CD4-positive, alpha-beta T cell treated with Interferon gamma for 1 hour (primary cell): ENCODE measurements at places on chromosomes 11 and 22.
A peak's percentile ranks its signal among the peaks of the same experiment; 100 is the strongest.

GRCh38 chr22:48850658-48851287 is 976.9 kb downstream of the BRD1 start:
- no peak for DNase-seq

DNA sequence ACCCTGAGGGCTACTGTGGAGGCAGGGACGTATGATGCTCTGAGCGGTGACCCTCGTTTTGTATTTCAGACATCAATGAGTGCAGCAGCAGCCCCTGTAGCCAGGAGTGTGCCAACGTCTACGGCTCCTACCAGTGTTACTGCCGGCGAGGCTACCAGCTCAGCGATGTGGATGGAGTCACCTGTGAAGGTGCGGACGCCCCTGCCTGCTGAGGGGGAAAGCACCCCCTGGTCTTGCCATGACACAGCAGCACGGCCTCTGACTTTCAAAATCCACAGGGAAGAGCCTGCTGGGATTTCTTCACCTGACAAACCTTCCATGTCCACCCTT is 44.3 kb downstream of the FBLN1 start:
- DNase-seq, result no peak

GRCh38 chr11:117520201-117520600 is 192.5 kb downstream of the CEP164 start:
- DNase-seq, result no peak

- DNase-seq, result no peak
Measured at GRCh38 chr11:126419801-126420697, 64.6 kb downstream of the ST3GAL4 start.

- no peak for DNase-seq
Measured at GRCh38 chr11:75705541-75705940, 12.1 kb upstream of the MOGAT2 start.

- no peak for DNase-seq
Measured at GRCh38 chr11:69644962-69645675, 4.2 kb downstream of the CCND1 start.

DNA sequence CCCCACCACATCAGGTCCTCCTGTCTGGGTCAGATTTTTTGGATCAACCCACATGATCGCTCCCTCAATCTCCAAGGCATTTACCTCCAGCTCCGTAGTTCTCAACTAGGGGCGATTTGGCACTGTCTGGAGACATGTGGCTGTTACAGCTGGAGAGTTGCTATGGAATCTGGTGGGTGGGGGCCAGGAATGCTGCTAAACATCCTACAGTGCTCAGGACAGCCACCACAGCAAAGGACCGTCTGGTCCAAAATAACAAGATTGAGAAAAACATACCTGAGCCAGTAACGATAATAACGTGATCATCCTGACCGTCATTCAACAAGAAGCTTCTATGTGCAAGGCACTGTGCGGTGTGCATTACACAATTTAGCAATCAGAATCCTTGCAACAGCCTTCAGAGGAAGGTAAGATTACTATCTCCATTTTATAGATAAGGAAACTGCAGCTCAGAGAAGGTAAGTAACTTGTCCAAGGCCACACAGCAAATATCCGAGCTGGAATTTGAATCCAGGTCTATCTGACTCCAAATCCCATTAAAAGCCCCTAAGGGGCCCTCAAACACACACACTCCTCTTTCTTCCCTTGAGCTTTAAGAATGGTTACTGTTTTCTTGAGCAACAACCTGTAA is 14.3 kb upstream of the CRY2 start:
- no peak for DNase-seq

DNA sequence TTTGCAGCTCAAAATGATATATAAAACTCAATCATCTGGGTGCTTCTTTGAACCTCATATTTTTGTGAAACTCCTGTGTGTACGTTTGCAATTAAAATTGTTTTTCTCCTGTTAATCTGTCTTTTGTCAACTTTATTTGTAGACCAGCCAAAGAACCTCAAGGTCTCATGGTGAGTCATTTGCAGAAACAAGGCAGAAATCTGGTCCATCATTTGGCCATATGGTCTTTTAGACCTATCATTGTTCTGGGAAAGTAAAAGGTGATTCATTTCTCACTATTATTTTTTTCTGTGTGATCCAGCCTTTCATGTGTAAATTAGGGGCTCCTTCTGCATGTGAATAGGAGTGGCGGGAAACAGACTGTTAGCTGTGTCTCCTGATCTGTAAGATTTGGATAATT is 399.1 kb upstream of the DDI1 start:
- no peak for DNase-seq

- peak; percentile 76 for DNase-seq
Measured at GRCh38 chr22:41919357-41920224, 4.7 kb upstream of the SHISA8 start.

- DNase-seq, result no peak
Measured at GRCh38 chr11:18320617-18321016, 1.3 kb downstream of the HPS5 start.

DNA sequence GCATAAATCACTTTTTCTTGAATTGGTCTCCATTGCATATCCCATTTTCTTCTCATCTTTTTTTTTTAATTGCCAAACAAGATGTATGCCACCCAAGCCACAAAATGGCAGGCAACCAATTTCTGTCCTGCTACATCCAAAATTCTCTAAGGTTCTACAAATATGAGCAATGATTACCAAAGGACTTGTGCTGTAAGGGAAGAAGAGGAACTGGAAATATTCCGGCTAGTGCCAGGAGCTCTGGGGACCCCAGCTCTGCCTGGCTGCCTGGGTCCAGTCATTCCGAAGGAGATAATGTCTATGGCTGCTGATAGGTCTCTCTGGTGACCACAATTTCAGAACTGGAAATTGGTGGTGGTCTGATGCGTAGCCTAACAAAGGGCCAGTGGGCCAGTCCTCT is 17.1 kb upstream of the SNX32 start:
- no peak for DNase-seq

GRCh38 chr11:4375431-4376140 is 7.4 kb upstream of the OR52B4 start:
- no peak for DNase-seq

GRCh38 chr11:26580929-26581328 is 8.9 kb upstream of the MUC15 start:
- DNase-seq, result no peak

DNA sequence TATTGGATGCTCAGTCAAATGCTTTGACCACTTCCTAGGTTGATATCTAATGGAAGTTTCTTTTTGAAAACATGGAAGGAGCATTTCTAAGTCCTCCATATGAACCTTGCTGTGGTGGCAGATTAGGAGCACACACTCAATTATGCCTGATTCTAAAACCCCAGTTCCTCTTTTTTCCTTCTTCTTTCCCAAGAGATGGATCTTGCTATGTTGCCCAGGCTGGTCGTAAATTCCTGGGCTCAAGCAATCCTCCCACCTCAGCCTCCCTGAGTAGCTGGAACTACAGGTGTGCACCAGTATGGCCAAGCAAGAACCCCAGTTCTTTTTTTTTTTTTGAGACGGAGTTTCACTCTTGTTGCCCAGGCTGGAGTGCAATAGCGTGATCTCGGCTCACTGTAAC is 3.0 kb downstream of the LYVE1 start:
- DNase-seq, result no peak

- DNase-seq, result no peak
Measured at GRCh38 chr11:10746871-10747270, 4.2 kb upstream of the CTR9 start.

GRCh38 chr11:95545116-95545875 is 244.3 kb downstream of the FAM76B start:
- DNase-seq, result no peak

DNA sequence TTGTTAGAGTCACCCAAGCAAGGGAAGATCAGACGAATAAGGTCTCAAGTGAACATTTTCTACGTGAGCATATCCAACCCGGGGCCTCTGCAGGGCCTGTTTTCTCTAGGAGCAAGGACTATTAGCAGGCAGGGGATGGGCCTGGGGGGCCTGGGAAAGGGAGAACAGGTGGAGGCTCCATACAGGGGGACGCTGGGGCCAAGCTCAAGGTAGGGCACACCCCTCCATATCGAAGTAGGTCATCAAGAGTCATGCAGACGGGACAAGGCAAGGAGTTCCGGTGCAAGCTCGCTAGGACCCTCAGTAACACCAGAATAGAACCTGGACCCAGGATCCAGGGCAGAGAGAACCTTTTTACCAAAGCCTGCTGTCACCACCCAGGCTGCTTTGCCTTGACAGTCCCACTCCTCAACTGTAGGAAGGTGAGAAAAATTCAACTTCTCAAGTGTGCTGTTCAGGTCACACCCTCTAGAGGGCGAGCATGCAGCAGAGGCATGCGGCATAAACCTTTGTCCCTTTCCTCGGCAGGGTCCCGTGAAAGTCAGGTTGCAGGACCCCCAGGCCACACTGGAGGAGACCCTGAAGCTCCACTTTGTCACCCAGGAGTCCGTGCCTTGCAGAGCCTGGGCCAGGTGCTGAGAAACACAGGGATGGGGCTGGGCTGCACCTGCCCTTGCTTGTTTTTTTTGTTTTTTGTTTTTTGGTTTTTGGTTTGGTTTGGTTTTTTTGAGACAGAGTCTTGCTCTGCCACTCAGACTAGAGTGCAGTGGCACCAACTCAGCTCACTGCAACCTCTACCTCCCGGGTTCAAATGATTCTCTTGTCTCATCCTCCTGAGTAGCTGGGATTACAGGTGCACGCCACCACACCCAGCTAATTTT is 8.6 kb upstream of the APOBEC3B start:
- peak; percentile 41 for DNase-seq

GRCh38 chr11:69089258-69089657 is 40.5 kb downstream of the TPCN2 start:
- no peak for DNase-seq

GRCh38 chr22:30318799-30319419 is 7.8 kb downstream of the TBC1D10A start:
- DNase-seq, result no peak

GRCh38 chr11:100637706-100638105 is 49.4 kb upstream of the ARHGAP42 start:
- no peak for DNase-seq

DNA sequence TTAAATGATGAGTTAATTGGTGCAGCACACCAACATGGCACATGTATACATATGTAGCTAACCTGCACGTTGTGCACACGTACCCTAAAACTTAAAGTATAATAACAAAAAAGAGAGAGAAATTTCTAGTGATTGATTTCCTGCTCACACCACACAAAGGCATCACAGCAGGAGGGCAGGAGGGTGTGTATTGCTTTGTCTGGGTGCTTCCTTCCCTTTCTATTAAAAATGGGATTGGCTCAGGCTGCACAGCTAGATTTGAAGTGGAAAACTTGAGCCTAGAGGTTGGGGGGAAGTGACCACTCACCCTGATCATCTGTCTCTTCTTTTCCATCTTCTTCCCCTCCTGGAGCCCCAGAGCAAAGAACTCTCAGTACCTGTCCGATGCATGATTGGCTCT is 944 bp upstream of the SCGB1D2 start:
- no peak for DNase-seq

- no peak for DNase-seq
Measured at GRCh38 chr11:28289444-28289843, 181.3 kb downstream of the METTL15 start.

DNA sequence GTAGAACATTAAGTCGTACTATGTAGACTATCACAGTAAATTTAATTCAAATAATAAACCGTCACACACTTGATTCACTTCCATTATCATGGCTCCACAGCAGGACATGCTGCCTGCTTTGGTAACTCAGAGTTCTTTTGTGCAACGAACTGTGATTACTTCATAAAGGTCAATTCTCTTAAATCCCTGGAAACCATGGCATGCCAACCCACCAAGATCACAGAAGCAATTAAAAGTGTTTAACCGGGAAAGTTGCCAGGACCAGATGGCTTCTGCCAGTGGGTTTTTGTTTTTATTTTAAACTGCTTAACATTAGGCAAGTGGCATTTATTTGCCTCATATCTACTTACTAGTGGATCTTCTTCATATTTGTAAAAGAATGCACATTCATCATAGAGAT is 1162.1 kb downstream of the DLG2 start:
- no peak for DNase-seq

GRCh38 chr11:88454881-88455280 is 117.3 kb upstream of the CTSC start:
- no peak for DNase-seq

DNA sequence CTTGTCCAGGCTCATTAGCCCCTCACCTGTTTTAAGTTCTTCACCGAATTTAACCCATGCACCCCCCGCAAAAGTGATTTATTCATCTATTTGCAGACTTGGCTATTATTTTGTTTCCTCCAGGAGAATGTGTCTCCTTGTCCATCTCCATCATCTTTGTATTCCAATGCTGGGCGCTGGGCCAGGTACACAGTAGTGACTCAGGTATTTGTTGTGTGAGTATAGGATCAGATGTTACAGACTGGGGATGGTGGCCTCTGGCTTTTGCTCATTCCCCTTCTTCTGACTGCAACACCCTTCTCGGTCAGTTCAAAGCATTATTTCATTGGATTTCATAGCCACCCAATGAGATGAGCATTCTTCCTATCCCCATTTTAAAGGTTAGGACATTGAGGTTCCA is 408.2 kb downstream of the MN1 start:
- no peak for DNase-seq

DNA sequence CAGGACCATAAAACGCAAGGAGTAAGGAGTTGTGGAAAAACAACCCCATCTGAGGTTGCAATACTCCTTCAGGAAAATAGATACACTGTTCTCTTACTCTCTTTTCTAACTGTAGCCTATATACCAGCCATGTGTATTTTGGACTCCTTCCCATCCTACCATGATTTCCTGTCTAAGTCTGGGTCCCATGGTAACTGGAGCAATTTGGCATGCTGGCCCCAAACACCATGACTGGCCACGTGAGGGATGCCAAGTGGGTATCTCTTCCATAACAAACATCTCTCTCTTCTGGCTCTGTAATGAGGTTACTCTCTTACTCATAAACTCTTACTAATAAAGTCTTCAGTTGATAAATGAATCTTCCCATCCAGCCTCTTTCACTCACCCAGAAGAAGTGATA is 26.5 kb downstream of the ABTB2 start:
- DNase-seq, result no peak

DNA sequence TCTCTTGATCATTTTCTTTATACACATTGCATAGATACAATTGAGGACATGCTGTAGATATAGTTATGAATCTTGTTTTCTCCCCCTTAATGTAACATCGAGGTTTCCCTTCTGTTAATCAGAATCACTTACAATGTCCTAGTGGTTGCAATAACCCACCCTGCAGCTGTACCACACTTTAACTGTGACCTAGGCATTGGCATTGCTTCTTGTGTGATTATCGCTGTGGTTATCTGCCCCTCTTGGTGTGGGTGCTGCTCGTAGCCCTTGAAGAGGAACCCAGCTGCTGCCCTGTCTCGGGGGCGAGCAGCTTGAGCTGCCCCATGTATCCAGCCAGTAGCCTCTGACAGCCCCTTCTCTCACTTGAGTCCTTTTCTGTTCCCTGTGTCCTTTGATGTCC is 1.5 kb downstream of the DGAT2 start:
- DNase-seq, result no peak
